T-helper 22 cell (primary cell): ENCODE measurements at places on chromosomes 16 and 17.

DNA sequence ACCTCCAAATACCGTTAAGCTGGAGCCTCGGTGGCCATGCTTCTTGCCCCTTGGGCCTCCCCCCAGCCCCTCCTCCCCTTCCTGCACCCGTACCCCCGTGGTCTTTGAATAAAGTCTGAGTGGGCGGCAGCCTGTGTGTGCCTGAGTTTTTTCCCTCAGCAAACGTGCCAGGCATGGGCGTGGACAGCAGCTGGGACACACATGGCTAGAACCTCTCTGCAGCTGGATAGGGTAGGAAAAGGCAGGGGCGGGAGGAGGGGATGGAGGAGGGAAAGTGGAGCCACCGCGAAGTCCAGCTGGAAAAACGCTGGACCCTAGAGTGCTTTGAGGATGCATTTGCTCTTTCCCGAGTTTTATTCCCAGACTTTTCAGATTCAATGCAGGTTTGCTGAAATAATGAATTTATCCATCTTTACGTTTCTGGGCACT lies 928 bp downstream of the HBA1 start:
- no peak for DNase-seq

DNA sequence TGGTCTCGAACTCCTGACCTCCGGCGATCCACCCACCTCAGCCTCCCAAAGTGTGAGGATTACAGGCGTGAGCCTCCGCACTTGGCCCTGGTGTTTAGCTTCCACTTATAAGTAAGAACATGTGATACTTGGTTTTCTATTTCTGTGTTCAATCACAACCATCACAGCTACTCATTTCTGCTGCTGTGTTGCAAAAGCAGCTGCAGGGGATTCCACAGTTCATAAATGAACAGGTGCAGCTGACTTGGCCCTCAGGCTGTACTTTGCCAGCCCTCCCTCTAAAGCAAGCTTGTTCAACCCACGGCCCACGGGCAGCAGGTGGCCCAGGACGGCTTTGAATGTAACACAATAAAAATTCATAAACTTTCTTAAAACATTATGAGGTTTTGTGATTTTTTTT lies 79.2 kb downstream of the SLC39A11 start:
- DNase-seq, result no peak

GRCh38 chr16:83623091-83623730 lies 184.6 kb upstream of the HSBP1 start:
- DNase-seq, result no peak

DNA sequence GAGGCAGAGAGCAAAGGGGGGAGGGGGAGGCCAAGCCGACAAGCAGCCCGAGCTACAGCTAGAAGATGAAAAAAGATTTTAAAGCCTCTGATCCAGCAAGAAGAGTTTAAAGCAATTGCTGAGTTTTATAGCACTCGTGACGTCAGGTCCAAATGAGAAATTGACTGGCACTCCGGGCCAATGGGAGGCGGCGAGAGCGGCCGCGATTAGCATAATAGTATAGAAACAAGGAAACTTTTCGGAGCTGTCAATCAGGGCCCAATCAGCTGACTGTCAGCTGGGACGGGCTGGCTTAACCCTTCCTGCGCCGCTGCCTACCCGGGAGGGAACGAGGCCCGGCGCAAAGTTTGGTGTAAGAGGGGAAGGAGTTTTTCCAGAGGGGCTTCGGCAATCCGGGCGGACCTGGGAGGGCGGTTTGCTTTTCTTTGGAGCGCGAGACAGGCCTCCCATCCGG lies at the start of gene MAF:
Gene MAF (minus strand): TSS at position 100 of the 454 bp plus-strand sequence. CDS start 835 bp downstream, outside the sequence.
- peak; percentile 90 for DNase-seq

DNA sequence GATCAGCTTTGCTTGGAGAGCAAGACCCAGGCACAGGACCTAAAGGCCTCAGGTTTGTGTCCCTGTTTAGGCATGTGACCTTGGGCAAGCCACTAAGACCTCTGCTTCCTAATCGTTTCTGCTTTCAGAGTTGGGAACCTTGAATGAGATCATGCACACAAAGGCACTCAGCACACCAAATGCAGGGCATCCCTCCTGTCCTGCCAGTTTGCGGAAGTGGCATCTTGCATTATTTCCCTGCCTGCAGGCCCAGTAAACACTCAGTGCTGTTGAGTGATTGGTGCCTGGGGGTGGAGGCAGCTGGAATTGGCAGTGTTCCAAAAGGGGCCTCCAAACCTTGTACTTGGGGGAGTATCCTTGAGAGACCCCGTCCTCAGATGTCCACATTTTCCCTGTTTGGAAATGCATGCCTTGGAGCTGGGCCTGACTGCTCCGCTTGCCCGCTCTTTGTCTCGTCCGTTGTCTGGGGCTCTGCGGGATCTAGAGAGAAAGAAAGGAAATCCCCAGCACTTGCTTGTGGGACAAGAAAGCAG lies 28.7 kb downstream of the MRM1 start:
- no peak for DNase-seq

DNA sequence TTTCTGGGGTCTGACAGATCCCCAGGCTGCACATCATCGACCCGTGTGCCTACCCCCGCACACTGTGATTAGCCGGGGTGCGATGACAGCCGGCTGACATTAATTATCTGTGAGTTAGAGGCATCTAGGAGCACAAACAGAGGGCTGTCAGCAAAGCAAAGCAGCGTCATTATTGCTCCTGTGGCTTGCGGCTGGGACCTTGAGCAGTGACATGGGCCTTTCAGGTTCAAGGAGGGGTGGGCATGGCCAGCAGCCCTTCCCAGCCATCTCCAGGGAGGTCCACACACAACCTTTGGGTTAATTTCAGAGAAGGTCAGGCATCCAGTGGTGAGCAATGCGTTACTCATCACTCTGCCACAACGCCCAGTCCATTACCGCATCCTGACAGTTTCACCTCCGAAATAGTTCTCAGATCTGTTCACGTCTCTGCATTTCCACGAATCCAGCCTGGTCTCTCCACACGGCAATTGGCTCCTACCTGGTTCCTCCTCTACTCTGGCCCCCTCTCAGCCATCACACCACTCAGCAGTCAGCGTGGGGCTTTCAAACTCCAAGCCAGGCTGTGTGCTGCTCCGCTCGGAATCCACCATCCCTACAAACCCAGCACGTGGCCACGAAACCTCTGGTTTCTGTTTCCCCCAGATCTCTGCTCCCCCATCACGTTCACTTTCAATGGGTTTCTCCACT lies 249.7 kb upstream of the C16orf82 start:
- DNase-seq, result no peak

DNA sequence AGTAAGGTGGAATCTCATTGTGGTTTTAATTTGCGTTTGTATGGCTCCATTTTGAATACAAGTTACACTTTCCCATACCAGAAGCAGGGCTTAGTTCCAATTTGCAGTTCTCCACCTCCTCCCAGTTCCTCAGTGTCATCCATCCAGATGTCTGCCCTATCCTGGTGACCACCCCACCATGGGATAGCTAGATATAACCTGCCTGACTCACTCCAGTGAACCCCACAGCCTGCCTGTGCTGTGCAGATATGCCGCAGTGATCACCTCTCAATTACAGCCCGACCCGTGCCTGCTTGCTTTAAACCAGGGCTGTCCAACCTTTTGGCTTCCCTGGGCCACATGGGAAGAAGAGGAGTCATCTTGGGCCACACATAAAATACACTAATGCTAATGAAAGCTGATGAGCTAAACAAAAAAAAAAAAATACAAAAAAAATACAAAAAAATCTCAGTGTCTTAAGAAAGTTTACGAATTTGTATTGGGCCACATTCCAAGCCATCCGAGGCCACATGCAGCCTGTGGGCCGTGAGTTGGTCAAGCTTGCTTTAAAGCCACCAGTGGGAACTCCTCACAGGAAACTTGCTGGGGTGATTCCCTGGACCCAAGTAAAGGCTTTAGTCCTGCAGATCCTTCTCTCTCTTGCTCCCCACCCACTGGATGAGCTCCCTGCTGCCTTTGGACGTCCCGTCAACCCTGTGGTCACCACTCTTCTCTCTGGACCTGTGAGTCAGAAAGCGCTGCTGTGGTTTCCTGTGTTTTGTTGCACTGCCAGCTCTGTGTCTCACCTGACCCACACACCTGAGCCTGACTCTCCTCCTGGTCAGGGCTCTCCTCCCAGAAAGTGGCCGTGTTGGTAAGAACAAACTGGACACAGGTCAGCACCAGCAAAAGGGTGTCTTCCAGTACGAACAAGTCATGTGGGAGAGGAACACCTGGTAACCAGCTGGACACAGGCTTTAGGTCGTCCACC lies 83.0 kb downstream of the EMP2 start:
- no peak for DNase-seq

GRCh38 chr16:19400711-19401110 lies 17.0 kb upstream of the TMC5 start:
- DNase-seq, result no peak

- no peak for DNase-seq
Observed at GRCh38 chr16:90033387-90033786, 14.1 kb upstream of the DBNDD1 start.

DNA sequence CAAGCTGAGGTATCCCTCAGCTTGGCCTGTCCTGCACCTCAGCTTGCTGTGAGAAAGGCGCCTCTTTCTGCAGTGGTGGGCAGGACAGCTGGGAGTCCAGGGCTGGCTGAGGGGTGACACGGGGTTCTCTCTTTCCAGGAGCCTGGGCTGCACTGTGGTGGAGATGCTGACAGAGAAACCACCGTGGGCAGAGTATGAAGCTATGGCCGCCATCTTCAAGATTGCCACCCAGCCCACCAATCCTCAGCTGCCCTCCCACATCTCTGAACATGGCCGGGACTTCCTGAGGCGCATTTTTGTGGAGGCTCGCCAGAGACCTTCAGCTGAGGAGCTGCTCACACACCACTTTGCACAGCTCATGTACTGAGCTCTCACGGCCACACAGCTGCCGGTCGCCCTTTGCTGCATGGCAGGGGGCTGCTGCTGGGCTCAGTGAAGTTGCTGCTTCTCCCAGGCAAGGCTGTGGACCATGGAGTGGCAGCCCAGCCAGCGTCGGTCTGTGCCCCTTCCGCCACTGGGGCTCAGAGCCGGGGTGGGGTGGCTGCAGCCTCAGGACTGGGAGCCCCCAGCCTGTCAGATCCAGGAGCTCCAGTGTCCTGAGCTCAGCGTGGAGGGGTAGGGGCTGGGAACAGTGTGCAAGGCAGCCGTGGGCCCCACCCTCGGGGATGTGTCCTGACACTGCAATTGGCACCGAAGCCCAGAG lies 6.4 kb downstream of the LIMD2 start:
- DNase-seq, result no peak

DNA sequence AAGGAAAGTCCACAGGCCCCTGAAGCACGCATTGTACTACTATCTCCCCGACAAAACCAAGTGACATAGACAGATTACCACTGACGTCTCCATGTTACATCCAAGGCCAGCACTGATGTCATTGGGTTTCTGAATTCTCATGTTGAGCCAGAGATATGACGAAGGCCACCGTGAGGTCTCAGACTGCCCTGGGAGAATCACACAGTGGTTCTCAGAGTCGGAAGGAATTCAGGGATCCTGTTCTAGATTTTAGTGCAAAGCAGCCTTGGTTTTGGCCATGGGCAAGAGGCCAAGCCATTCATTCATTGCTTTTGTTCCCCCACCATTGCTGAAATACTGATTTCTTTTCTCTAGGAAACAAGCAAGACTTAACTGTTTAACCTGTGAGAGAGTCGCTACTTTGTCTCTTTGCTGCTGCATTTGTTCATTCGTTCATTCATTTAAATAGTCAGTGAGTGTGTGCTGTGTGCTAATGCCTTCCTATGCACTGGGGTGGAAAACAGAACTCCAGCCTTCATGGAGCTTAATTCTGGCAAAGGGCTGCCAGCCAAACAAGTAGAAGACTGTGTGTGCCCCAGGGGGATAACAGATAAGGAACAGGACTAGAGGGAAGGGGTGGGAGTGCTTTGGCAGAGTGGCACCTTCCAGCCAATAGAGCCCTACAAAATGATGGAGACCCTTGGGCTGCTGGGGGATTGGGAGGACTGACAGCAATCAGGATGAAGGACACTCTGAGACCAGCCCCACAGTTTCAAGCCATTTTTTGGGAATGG lies 222.3 kb downstream of the MSI2 start:
- no peak for DNase-seq

DNA sequence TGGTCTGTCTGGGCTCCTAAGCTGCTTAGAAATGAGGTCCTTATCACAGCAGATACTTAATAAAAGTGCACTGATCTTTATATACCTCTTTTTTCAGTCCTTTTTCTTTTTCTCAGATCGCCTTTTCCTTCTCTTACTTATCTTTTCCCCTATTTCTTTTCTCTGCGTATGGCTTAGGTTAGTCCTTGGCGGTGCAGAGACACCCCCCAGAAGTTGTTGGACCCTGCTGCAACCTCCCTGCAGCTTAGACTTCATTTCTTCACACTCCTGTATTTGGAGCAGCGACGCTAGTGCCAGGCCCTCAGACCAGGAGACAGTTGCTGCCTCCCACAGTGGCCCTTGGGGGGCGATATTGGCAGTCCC lies 67.6 kb downstream of the CENPV start:
- no peak for DNase-seq

- no peak for DNase-seq
Observed at GRCh38 chr16:6104428-6104827, 1006.8 kb upstream of the EEF2KMT start.

GRCh38 chr17:43517615-43518386 lies 28.3 kb downstream of the ETV4 start:
- no peak for DNase-seq

DNA sequence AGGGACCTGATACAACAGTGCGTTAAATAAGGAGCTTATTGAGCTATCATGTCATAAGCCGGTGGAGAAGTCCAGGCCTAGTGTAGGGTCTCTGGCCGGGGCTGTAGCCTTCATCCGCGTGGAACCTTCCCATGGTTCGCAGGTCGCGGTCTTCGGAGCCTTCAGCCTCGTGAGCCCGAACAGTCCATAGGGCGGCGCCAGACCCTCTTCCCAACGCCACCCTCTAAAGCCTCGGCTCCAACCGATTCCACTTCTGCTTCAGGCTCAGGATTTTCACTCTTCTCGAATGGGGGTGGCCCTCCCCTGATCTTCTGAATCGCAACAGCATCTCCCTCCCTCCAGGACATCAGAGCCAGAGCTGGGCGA lies 10.3 kb upstream of the BRCA1 start:
- no peak for DNase-seq

DNA sequence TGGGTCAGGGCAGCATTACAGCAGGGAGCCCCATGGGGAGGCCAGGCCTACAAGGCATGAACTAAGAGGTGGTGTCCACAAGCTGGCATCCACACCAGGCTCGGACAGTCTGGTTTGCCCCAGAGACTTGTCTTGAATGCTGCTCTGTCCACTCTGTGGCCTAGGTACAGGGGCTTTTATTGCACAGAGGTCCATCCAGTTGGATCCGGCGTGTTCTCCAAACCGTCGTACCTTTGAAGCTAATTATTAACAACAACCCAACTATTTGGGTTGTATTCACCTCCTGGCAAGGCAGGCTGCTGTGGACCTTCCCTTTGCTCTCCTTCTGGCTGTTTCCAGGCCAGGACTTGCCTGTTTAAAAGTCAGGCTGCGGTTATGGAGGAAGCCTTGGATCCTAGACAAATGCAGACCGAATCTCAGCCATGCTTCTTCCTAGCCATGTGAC lies 123.4 kb downstream of the CLEC16A start:
- no peak for DNase-seq
